ENCODE measurements at places on chromosomes 6 and 20.

DNA sequence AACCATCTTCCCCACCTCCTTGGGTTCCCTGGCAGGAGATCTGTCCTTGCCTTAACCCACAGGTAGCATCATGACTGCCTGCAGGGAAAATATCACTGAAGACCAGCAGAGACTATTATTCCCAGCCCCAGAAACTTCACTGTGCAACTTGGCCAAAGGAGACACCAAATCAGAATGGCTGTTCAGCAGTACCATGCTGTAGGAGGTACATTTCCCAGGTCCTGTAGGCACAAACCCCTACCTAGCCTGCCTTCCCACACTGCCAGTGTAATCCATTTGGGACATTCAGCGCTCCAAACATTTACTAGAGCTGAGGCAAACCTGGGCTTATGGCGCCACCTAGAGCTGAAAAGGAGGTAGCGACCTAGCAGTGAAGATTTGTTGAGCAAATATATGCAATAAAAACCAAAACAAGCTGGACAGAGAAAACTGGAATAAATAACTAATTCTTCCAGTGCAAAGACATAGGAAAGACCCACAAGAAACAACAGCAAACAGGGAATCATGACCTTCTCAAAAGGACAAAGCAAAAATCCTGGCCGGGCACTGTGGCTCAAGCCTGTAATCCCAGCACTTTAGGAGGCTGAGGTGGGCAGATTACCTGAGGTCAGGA lies 60.3 kb downstream of the VTA1 start:
- DNase-seq: peak; percentile 9

- DNase-seq: no peak
Measured at GRCh38 chr6:72739368-72739779, 117.5 kb downstream of the KCNQ5 start.

DNA sequence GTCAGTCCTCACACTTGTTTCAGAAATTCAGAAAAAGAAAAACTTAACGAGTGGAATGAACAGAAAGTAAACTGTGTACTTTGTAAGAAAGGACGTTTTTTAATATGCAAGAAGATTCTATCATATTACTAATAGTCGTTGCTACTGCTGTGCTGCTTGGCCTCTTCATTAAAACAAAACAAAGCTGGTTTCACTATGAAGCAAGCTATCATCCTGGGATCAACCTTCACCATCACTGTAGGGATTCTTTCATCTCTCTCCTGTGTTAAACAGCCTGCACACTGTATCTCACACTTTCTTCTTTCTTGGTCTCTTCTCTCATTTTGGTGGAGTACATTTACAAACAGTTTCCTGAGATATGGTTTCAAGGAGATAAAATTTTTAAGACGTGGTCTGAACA lies 284.2 kb downstream of the BTBD9 start:
- no peak for DNase-seq

- no peak for DNase-seq
Measured at GRCh38 chr20:8932192-8933165, 136.4 kb upstream of the PLCB4 start.

- DNase-seq: no peak
Measured at GRCh38 chr6:15793826-15794225, 131.0 kb upstream of the DTNBP1 start.

DNA sequence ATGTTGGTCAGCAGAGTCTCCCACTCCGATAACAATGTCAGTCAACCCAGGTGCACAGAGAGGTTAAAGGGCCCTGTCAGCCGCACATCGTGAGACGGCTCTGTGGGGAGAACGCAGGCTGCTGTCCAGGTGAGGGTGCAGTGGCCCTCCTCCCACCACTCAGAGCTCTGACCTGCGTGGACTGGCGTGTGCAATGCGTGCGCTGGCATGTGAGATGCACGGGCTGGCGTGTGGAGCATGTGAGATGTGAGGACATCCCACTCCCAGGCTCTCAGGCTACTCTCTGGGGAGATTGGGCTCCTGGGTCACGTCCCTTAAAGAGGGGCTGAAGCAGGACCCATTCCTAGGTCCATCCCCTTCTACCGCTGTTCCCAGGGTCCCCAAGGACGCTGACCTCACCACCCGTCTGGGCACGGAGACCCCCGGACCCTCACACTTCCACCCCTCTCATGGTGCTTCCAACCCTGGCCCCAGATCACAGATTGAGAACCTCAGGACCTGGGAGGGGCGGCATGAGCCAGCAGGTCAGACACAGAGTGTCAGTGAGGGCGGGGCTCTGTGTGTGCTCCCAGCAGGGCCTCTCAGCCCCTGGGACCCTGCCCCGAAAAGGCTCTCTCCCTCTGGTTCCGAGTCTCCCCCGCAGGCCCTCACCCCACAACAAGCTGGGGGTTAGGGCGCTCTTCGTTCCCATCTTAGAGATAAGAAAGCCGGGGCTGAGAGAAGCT lies 8.6 kb upstream of the FRMD1 start:
- no peak for DNase-seq

- no peak for DNase-seq
Measured at GRCh38 chr20:42678895-42679294, 510.8 kb downstream of the PTPRT start.

DNA sequence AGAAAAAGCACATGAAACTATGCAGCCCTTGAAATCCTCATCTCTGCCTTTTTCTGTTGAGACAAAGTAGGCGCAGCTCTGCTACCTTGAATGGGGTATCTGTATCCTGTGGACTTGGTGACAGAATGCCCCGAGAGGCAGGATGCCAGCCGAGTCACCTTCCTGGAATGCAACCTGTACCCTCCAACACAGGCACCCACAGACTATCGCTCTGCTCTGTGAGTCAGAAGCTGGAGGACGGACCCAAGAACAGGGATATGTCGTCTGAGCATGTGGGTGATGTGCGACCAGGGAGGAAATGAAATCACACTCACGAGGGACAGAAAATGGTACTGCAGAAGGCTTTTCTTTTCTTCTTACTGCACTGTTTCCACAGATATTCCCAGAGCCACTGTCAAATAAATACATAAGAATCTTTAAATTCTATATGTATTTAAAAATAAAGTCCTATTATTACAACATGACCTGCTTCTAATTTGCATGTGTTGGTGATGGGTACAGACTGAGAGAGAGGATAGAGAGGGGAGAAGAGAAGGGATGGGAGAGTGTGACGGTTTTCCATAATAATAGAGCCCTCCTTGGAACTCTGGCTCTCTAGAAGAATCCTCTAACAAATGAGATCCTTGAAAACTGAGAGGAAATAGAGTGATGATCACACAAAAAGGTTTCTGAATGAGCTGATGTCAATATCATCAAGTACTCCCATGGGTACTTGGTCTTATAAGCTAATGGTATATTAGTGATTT lies 308.1 kb downstream of the FOXC1 start:
- peak; percentile 2 for DNase-seq

DNA sequence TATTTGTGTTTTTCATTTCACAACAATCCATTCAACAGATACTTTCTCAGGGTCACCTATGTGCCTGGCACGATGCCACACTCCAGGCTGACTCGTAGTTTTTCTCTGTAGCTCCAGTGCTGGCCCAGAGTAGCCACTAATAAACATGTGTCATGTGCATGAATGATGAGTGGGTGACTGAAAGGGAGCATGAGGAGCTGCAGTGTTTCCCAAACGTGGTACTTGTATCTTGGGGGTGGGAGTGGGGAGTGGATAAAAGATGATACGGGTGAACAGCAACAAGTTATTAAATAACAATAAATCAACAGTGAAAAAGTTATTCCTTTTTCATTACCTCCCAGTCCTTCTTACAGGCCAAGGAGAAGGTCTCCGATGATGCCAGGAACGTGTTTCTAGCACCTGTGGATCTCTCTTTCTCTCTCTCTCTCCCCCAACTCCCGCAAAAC lies 17.1 kb downstream of the SRXN1 start:
- DNase-seq: no peak

DNA sequence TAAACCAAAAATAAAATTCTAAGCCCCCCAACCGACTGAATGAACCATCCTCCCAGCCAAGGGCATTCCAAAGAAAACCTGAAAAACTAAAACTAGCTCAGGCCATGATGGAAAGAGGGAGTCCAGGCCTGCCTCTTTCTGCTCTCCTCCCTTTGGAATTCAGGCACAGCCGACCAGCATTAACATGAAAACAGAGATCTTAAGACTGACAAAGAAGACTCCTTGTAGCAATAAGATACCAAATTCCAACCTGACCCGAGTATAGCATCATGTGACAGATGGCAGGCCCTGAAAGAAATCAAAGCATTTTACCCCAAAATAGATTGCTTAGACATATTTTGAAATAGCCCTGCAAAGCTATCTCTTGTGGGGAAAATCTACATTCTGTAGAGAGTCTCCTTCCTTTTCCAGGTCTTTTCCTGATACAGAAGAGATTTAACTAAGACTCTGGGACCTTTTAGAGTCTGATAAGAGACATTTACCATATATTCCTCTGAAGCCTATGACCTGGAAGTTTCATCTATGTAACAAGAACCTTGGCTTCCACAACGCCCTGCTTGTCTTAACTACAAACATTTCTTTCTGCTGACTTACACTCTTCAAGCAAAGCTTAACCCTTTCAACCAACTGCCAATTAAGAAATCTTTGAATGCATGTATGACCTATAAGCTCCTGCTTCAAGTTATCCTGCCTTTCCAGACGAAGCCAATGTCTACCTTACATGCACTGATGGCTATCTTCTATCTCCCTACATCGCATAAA lies 22.2 kb upstream of the TXLNB start:
- DNase-seq: no peak

DNA sequence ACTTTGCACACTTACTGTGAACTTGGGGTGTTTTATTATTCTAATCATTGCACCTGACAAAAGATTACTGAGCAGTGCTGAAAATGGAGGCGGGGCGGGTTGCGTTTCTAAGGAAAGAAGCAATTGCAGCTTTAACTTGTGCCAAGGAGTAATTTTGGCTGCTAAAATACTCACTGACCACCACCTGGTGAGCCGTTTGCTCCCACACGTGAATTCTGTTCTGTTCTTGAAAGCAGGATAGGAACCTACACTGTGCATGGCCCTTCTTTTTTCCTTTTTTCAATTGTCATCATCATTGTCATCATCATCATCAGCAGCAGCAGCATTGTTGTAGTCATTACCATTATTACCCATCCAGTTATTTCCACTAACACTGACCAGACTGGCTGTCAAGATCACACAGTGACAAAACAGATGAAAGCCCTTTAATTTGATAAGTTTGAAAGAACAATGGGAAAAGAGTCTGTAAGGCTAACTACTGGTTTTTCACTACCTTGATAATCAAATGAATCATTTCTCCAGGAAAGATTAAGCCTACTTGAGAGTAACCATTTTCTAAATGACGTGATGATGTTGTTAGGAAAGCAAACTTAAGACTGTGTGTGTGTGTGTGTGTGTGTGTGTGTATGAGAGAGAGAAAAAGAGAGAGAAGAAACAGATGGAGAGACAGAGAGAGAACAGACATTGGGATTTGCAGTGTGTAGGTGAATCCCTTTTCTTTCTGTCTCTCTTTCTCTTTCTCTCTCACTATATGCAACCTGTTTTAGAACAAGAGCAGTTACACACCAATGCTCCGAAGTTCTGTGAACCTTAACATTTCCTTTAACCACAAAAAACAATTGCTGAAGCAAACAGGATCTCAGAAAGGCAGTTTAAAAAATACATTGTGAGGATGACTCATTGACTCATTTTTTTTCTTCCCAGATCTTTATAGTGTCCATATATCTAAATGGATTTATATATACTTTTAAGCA lies 3.8 kb downstream of the RIPOR2 start:
- DNase-seq: no peak

DNA sequence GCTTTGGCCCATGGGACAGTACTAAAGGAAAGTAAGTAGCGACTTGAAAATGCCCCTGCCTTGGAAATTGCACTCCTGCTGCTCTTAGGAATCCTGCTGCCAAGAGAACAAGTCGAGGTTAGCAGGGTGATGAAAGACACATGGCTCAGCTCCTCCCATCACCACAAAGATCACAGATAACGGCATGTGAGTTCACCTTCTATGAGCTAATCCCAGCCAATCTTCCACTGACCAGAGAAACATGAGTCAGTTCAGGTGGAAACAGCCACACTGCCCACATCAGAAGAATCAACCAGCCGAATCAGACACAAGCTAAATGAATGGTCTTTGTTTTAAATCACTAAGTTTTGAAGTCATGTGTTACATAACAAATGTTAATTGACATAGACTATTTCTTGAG lies 106.3 kb downstream of the PRKN start:
- DNase-seq: no peak

GRCh38 chr6:105692613-105693215 lies 289.8 kb upstream of the PREP start:
- DNase-seq: no peak

GRCh38 chr6:35248300-35248699 lies 11.2 kb upstream of the ZNF76 start:
- DNase-seq: no peak

GRCh38 chr6:116090251-116090650 lies 10.4 kb upstream of the NT5DC1 start:
- DNase-seq: no peak

DNA sequence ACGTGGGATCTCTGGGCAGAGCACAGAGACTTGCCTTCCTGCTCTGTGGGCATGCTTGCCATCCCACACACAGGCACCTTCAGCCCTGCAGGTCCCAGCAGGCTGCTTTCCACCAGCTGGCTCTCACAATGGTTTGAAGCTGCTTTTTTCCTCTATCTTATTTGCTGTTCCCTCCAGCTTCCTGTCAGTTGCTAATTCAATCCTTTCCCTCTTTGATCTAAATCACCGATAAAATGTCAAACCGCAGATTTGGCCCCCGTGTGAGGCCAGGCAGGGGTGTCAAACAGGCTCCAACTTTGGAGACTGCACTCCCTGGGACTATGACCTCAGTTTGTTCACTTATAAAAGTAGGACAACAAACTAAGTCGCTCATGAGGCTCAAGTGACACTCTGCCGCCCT lies 40.6 kb upstream of the PCMTD2 start:
- no peak for DNase-seq

DNA sequence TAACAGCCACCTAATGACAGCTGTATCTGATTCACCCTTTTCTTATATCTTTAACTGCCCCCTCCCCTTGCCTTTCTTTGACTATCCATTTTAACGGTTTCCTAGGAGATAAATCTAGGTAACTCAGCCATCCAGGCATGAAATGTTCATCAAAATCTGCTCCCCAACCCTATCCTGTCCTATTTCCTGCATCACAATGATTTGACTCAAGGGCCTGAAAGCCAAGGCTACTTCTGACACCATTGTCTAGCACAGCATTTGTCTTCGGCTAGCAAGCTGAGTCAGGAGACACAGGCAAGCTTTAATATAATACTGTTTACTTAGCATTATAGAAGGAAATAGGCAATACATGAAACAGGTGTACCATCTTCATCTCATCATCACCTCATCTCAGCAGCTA lies 31.6 kb upstream of the MANEA start:
- DNase-seq: no peak

DNA sequence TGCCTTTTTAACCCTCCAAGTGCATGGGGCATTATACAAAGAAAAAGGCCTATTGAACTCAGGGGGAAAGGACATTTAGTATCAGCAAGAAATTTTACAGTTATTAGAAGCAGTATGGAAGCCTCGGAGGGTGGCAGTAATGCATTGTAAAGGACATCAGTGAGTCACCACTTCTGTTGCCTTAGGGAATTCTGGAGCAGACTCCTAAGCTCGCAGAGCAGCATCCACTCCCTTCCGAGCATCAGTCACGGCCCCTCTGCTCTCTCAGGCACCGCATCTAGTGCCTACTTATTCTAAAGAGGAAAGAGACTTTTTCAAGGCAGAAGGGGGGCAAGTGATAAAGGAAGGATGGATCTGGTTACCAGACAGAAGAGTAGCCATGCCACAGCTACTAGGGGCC lies 296.5 kb downstream of the RNGTT start:
- no peak for DNase-seq

- no peak for DNase-seq
Measured at GRCh38 chr6:29811377-29811776, 16.2 kb upstream of the HLA-G start.
